Activated gamma-delta T cell treated with Interleukin-2 at 50 U/mL for 16 hours (primary cell): ENCODE measurements at places on chromosomes 4 and X.
A peak's percentile ranks its signal among the peaks of the same experiment; 100 is the strongest.

DNA sequence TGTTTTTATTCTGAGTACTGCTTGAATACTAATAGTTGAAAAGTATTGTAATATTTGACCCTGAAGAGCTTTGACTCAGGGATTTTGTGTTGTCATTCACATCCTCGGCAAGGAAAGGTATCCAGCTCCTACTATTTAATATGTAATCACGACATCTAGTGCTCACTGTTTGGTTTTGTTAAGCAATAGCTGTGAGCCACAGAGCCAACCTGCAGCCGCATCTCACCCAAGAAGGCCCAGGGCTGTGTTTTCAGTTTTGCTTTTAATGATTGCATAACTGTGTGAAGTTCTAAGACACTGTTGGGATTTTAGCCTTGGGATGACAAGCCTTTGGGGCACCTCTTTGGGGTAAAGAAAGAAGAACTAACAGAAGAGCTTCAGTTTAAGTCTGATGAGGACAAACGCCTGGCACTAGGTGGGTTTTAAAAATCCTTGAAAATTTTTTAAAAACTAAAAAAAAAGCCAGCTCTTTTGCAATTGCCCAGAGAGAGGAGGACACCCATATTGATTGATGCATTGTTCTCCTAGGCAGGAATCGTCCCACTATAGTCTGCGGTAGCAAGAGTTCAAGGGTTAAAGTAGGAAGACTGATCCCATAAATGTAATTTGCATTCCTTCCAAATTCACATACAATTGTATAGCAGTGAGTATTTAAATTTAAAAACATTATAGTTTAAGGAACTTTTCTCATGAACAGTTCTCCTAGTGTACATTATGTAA, 157.8 kb downstream of the RELL1 start:
- no peak for DNase-seq

GRCh38 chr4:26056406-26056805, 142.4 kb downstream of the SMIM20 start:
- DNase-seq: no peak

- no peak for DNase-seq
Observed at GRCh38 chrX:139832718-139833309, 100.0 kb downstream of the ATP11C start.

GRCh38 chrX:132786217-132786616, 172.2 kb downstream of the HS6ST2 start:
- DNase-seq: no peak

- no peak for DNase-seq
Observed at GRCh38 chr4:186982160-186982559, 258.5 kb upstream of the FAT1 start.

DNA sequence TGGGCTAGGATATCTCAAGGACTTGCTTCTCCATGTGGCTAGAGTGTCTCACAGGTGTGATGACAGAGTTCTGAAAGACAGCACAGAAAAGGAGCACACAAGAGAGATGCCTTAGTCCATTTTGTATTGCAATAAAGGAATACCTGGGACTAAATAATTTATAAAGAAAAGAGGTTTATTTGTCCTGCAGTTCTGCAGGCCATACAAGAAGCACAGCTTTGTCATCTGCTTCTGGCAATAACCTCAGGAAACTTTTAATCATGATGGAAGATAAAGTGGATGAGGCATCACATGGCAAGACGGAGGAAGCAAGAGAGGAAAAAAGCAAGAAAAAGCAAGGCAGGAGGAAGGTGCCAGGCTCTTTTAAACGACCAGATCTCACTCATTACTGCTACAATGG, 126.9 kb downstream of the ADAMTS3 start:
- no peak for DNase-seq

DNA sequence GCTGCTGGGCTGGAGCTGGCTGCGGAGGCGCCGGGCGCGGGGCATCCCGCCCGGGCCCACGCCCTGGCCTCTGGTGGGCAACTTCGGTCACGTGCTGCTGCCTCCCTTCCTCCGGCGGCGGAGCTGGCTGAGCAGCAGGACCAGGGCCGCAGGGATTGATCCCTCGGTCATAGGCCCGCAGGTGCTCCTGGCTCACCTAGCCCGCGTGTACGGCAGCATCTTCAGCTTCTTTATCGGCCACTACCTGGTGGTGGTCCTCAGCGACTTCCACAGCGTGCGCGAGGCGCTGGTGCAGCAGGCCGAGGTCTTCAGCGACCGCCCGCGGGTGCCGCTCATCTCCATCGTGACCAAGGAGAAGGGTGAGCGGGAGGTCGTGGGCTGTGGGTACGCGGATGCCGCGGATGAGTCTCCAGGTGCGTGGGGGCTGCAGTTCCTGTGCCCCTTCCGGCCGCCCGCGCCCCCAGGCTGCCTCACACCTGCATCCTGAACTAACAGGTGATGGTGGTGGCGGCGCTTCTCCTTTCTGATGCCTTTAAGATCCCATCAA, 499 bp downstream of the CYP2U1 start:
- peak; percentile 27 for DNase-seq

DNA sequence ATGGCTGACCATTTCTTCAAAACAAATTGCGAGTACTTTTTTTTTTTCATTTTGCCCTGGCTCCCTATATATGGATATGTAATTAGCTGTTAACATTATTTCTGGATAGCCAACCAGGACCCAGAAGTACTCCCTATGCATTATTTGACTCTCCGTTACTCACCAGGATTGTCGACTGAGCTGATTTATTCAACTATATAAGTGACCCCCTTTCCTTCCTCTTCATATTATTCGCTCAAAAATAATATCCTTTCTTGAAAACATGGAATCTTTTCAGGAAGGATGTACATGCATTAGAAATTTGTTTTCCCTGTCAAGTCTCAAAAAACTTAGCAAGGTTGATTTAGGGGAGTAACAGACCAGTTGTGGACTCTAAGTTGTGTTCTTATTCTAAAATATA, 114.1 kb upstream of the KLHL4 start:
- DNase-seq: no peak

DNA sequence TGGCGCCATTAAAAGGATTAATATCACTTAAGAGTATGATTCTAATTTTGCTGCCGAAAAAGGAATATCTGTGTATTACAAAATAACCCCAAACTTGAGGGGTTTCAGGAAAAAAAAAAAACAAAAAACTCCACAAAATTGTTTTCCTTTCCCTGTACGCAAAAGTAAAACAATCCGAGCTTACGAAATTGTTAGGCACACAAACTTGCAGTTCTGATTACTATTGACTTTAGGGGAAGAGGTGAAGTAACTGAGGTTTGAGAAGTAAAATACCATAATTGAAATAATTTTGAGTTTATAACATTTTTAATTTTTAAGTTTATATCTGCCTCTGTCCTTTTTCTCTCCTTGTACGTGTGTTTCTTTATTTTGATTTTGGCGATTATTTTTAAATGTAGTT, 64.8 kb downstream of the USP9X start:
- DNase-seq: no peak

DNA sequence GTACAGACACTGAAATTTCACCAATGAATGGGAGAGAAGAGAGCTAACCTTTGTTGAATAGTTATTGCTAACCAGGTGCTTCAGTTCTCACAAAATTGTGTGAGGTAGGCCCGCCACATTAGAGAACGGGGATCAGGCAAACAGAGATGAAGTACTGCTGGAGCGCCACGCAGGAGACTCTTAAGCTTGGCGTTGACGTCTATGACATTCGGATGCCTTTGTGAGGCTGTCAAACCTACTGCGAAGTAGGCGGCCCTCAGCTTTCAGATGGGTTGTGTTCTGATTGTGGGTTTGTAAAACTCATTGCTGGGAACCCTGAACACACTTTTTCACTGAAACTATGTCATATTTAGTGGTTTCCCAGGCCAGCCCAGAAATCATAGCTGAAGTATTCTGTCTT, 173.6 kb downstream of the CBR4 start:
- DNase-seq: no peak

DNA sequence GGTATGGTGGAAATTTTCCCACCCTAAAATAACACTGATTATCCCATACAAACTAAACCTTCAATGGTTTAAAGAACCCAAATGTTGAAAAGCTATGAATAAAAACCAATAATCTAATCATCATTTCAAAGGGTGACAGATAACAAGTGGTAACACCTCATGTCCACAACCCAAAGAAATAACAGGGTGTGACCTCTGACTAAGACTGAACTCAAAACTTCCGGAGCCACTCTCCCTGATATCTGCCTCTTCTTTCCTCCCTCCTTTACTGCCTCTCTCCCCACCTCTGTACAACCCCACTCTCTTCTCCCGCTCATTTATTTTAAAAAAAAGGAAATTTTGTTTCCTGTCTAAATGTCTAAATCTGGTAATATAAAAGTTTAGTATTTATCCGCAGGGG, 11.5 kb downstream of the FBXW7 start:
- no peak for DNase-seq

GRCh38 chr4:26032142-26032541, 118.1 kb downstream of the SMIM20 start:
- DNase-seq: no peak

- DNase-seq: no peak
Observed at GRCh38 chr4:15006416-15007024, 4.2 kb downstream of the CPEB2 start.

DNA sequence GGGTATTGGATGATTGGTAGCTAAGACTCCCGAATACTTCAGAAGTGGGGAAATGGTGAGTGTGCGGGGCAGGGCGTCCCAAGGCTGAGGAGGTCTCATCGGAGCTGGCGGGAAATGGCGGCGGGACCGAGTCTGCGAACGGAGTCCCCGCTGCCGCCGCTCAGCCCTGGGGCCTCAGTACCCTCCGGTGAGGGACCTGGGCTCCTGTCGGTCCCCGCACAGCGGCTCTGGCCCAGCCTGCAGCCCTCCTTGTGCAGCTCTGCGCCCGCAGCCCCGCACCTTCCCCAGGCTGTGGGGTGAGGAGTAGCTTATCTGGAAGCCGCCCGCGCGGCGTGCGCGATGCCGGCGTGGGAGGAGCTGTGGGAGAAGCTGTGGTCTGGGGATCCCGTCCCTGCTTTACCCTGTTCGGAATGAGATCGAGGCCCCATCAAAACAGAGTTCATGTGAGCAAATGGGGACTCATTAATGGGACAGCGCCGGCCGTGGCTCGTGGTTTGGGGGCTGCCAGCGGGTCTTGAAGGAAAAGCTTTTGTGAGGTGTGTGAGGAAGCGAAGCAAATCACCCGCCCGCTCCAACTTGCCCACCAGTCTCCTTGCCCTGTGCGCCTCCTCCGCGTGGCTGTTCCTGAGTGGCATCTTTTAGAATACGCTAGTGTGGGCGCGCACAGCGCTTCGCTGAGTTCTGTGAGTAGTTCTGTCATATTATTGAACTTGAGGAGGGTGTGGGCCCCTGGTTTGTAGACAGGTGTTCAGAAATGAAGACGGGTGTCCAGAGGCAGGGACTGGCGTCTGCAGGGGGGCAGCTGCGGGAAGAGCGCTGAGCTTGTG, 531 bp downstream of the ZNF141 start:
- no peak for DNase-seq

DNA sequence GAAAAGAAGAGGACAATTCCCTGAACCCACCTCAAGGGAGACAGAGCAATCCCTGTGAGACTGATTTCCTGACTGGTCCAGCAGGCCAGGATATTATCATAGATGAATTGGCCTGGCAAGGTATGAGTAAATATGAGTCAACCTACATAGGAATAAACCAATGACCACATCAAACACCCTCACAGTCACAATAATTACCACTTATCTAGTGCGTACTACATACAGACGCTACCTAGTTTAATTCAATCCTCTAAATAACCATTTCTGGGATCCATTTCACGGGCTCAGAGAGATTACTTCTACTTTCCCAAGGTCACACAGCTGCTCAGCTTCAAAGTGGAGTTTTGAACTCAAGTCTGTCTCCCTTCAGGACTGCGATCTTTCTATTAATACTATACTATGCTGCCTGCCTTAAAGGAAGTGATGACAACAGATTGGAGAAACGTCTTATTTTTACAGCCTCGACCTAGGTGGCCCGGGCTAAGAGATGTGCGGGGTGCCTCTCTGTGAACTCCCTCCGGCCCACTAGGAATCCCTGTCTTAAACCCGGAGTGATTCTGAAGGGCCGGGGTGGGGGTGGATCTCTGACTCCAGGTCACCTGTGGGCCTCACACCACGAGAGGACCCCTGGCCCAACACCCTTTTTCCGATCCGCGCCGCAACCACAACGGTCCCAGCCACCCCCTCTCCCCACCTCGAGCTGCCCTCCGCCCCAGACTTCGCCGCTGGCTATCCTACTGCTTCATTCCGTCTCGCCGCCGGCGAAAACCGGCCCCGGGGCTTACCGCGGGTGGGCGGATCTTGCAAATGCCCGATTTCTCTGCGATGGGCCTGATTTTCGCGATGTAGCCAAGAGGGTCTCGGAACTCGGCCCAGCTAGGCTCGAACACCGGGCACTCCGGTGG, 800 bp downstream of the KDM5C start:
- DNase-seq: peak; percentile 18

DNA sequence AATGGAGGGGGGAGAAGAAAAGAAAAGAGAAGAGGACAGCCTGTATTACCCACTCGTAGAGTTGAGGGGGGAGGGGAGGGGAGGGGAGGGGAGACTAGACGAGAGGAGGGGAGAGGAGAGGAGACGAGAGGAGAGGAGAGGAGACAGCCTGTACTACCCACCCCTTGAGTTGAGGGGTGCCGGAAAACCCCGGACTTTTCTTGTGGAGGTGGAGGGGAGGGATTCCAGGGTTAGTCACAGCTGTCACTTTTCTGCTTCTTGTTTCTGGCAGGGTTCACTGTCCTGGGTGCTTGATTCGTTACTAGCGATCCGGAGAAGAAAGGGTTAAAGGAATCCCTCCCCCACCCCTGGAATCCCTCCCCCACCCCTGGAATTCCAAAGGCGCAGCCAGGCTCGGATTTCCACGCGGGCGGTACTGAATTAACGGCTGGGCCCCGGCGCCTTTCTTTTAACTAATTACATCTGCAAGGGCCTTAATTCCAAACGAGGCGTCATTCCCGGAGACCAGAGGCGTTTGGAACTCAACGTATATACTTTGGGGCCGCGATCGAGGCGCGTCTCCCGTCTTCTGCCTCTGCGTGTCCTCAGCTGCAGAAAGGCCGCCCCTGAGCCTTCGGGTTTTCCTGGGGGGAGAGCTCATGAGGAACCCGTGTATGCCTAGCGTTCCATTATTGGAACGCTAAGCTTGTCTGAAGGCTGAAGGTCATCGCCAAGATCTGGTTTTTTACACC, 20.1 kb upstream of the CSF2RA start:
- no peak for DNase-seq

DNA sequence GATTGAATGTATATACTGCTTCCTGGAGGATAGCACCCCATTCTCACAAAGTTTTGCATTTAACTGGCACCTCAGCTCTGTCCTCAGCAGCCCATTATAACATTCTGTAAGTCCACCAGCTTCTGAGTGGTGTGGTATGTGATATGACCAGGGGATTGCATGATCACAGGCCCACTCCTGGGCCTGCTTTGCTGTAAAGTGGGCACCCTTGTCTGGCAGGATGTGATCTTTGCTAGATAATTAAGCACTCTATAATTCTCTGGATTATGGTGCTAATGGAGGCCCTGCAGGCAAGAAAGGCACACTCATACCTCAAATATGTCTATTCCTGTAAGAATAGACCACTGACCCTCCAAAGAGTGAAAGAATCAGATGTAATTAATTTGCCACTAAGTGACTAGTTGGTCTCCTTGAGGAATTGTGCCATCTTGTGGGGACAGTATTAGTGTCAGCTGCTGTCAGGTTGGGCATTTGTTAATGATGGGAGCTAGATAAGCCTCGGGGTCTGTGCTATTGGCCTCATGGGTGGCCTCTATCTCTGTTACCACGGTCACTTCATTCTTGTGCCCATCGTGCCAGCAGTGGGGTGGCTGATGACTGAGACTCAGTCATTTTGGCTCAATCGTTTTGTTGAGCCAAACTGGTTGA, 2.2 kb upstream of the CFI start:
- DNase-seq: no peak

GRCh38 chr4:32462944-32463343, 1742.8 kb downstream of the PCDH7 start:
- no peak for DNase-seq
